ENCODE measurements at places on chromosomes 5 and 9.

DNA sequence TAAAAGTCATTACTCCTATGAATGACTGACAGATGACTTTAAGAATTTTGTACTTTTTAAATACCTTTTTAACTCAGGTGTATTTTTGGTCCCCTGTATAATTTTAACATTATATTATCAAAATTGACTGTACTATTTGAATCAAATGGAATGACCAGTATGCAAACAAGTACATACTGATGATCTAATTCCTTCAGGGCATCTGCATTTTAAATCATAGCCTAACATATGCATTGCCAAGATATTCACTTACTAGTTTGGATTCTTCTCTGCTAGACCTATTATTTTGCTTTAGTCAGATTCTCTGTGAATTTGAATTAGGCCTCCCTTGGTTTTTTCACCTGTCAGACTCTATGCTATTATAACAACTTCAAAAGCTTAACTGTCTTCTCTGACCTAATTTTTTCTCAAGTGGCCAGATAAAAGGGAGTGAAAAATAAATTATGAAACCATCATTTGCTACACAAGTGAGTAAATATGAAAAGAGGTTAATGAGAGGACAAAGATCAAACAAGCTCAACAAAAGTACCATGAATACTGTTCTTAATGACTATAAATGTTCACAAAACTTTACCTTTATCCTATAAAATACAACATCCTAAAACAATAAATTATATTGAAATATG is 1505.2 kb upstream of the CDH9 start:
- DNase-seq, result no peak

DNA sequence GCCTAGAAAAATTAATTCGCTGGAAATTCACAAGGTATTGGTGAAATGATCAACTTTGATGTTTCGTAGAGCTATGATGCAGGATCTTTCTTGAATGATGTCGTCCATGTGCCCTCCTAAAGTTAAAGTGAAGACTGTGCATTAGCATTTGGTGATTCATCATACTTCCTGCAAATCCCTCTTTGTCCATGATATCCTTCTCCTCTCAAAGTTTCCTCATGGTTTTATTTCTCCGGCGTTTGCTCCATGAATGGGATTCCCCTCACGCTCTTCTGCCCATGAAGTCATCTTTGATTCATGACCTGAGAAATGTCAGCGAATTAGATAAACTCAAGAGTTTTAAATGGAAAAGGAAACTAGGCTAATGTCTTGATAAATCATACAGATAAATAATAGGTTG is 372.7 kb downstream of the PSAT1 start:
- DNase-seq, result peak; percentile 42

DNA sequence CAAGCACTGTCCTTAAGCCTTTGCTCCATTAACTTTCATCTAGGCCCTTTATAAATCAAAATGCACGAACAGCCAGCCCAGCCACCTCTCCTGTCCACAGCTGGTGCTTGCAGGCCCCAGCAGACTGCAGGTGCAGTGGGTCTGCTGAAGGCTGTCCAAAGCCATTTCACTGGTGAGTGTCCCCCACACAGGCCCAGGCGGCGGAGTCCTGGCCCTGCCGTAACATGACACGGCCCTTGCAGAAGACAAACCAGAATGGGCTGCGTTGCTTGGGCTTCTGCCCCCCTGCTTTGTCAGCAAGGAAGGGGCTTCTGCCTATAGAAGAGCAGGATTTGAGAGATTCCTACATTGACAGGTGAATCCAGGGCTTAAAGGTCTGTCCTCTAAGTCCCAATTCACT is 188.6 kb downstream of the NR3C1 start:
- DNase-seq, result no peak

- DNase-seq, result peak; percentile 80
Measured at GRCh38 chr9:120925535-120926396, 830 bp downstream of the TRAF1 start.

DNA sequence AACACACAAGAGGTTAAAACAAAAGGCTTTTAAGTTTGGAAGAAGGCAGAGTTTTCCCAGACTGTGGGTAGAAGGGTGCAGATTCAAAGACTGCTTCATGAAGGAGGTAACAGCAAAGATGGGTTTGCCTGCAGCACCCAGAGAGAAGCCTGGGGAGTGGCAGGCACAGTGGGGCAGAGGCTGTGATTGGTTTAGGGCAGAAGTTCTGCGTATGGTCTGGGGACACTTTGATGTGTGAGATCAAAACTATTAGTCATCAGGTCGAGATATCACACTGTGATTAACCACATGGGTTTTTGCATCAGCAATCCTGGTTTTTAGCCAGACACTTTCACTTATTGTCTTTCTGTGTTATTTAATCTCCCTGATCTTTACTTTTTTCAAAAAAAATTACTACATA is 188.8 kb upstream of the GLRA1 start:
- DNase-seq, result no peak

GRCh38 chr9:136773386-136774044 is 9.2 kb upstream of the LCN15 start:
- DNase-seq, result no peak

All from fibroblast of upper back skin (primary cell).